Activated CD8-positive, alpha-beta memory T cell treated with anti-CD3 and anti-CD28 coated beads for 48 hours (primary cell): ENCODE measurements at places on chromosomes 7 and 10.

DNA sequence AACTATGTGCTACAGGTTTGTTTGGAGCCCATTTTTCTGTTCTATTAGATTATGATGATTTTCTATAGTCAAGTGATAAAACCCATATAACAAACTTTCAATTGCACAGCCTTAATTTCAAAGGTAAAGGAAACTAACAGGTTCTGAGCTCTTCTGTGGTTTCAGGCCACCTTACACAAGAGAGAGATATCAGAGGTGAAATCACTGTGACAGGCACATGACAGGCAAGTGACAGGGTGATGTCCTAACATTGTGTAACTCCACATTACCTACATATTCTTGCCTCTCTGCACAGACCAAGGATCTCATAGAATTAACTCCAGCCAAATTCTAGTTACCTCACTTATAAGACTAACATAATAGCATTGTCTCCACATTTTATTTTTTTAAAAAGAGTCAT lies 35.0 kb downstream of the ZNF22 start:
- no peak for DNase-seq

- no peak for DNase-seq
Measured at GRCh38 chr7:38330039-38330438, 56.6 kb upstream of the TARP start.

DNA sequence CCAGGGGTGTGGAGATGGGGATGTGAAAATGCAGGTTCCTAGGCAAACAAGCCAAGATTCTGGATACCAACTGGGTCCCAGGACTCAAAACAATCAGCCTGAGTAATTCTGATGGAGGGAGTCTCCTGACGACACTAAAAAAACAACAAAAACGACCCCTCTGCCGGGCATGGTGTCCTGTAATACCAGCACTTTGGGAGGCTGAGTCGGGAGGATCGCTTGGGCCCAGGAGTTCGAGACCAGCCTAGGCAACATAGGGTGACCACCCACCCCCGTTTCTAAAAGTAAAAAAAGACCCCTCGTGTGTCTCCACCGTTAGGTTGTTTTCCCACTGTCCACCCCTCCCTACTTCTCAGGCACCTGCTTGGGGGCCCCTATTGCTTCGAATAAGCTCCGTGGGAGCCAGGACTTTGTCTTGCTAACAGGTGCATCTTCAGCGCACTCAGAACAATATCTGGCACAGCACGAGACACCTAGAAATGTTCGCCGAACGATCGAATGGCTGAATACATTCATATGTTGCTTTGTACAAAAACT lies 743 bp upstream of the NRF1 start:
- DNase-seq: no peak

DNA sequence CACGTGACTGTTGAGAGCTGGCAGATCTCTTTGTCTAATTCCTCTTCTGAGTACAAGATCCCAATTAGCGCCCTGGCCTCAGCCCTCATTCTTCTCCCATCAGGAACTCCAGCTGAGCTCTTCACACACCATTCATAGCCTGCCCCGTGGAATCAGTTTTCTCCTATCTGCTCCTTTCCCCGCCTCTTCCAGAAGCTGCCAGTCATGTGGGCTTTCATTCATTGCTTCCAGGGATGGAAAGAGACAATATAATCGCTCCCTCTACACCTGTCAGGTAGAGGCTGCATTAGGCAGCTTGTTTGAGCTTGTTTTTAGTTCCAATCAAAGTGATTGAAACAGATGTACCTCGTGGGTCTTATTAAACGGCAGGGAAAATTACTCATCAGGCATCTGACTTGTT lies 515.8 kb downstream of the TYW1 start:
- no peak for DNase-seq
